ENCODE measurements at places on chromosomes 7 and 10. TPM values are rescaled to one million over a fixed set of nuclear protein-coding genes. Genes with fewer than 3 reads are reported as not detected.

DNA sequence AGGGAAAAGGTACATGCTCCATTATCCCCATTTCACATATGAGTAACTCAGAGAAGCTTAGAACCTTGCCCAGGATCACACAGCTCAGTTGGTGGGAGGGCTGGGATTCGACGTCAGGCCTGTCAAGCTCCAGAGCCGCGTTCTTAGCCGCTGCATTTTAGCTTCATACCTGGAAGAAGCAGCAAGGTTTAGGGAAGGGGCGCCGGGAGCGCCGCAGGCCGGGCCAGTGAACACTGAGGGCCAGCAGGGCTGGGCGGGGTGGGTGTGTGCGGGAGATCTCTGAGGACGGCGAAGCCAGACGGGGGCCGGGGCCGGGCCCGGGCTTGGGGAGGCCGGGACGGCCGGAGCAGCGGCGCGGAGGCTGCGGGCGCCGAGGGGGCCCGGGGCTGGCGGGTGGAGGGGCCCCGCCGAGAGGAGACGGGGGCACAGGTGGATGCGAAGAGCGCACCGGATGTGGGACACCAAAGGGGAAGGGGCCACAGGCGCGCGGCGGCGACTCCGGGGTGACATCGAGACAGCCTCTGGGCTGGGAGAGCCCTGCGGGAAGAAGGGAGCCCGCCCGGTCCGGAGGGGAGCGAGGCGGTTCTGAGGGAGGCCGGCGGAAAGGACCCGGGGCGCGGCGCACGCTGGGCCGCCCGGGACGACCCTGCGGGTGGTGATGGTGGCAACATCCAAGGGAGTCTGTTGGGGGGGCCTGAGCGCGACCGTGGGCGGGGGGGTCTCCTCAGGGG is 498 bp downstream of the NDST2 start:
- peak; percentile 15 for DNase-seq

Gene C10orf143
- 6.5 TPM for polyA plus RNA-seq

- DNase-seq, result no peak
Observed at GRCh38 chr10:59212301-59212798, 35.9 kb downstream of the PHYHIPL start.

DNA sequence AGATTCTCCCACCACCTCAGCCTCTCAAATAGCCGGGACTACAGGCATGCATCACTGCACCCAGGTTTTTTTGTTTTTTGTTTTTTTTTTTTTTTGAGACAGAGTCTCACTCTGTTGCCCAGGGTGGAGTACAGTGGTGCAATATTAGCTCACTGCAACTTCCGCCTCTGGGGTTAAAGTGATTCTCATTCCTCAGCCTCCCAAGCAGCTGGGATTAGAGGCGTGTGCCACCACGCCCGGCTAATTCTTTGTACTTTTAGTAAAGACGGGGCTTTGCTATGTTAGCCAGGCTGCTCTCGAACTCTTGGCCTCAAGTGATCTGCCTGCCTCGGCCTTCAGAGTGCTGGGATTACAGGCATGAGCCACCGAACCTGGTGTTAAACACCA is 107.5 kb upstream of the KIF5B start:
- DNase-seq, result no peak

Gene RHOBTB1
- polyA plus RNA-seq, result 75.5 TPM

Gene AMPH
- 16.3 TPM for polyA plus RNA-seq

DNA sequence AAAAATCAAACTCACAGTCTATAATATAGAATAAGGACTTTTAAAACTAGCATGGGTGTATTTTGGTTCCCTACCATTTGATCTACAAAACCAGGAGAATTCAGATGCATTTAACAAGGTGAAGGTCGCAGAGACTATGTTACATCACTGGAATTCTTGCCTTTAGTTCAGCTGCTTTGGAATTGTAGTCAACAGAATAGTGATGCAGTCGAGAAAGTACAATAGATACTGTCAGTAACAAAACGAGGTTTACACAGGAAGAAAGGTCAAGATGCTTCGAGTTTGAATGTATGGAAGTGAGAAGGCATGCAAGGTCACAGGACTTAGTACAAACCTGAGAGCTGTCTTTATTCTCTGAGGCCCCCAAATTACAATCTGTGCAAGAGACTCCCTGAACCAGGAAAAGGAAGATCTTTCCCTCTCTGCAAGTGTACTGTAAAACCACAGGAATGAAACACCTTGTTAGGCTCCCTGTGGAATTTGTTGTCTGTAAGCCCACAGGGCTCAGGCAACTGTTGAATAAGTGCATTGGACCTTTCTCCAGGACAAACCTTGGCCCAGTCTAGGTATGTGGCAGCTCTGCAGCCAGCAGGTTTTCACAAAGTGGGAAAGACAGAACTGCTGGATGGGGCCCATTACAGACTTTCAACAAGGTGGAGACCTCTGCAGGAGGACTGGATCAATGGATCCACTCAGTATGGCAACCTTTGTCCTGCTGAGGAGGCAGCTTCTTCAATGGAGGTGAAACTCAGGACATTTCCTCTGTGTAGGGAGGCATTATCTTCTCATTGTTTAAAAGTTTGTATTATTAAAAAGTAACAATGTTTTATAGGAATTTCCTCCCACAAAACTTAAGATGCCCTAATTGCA is 101.1 kb upstream of the GSDME start:
- DNase-seq, result no peak

GRCh38 chr7:147809786-147810185 is 780.8 kb upstream of the C7orf33 start:
- no peak for DNase-seq

- peak; percentile 45 for DNase-seq
Observed at GRCh38 chr7:139973101-139974050, 89.4 kb downstream of the PARP12 start.

GRCh38 chr7:29000717-29001076 is 42.6 kb upstream of the TRIL start:
- no peak for DNase-seq

DNA sequence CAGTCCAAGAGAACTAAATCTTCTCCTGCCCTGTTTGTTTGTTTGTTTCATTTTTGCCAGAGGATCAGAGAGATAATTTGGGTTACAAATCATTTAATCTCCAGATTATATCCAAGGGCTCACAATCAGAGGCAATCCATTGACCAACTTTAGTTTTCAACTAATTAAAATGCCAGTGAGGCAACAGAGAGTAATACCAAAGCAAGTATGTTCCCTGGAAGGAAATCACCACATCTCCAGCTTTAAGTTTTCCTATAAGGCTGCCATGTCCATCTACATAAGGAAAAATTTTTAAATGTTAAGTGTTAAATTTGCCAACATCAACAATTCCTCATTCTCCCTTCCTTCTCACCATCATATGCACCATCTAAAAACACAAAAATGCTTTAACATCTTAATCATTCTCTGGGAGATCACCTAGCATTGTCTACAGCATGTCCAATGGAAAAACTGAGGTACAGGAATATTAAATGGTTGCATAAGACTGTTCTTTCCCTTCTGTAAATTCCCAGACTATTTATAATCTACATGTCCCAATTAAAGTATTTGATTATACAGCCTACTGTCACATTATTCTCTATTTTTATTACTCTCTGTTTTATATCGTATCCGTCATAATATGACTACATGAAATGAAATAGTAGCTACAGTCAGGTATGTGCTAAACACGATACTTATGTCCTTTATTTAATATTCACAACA is 14.1 kb downstream of the USP54 start:
- no peak for DNase-seq

DNA sequence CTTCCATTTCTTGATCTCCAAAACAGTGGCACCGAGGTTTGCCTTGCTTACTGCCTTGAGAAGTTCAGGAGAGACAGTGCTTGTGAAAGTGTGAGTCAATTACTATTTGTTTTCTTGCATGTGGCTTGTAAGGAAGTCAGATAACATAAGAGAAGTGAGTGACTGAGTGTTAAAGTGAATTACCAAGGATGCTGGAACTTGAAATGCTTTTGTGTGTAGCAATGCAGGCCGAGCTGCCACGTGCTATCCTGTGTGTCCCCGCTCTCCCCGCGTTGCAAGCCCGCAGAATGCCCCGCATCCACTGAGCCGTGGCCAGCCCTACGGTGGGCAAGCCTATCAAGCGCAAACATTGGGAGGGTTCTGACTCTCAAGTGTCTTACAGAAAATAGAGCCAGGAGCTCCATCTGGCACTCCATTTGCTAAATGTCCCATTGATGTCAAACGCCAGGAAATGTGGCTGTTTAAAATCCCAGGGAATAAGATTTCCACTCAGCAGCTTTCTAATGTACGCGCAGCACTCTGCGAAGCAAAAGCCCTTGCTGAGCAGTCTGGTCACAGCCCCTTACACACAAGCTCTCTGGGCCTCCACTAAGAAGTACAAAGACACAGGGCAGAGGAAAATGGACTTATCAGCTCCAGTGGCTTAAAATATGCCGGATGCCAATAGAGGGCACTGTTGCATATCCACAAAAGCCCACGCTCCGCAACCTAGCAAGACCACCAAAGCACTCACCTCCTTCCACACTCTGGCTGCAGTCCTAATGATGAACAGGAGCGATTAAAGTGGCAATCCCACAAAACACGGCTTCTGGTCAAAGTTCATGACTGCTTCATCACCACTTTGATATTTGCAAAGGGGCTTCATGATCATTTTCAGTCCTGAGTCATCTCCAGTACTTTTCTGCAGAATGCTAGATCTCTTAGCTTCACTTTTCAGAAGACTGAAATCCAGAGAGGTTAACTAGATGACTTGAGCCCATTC is 158.0 kb upstream of the ITGB1 start:
- peak; percentile 49 for DNase-seq

GRCh38 chr7:2809903-2810625 is 34.0 kb downstream of the GNA12 start:
- no peak for DNase-seq

- DNase-seq, result no peak
Observed at GRCh38 chr7:18096087-18096486, 68.4 kb upstream of the PRPS1L1 start.

Gene FEZF1
- polyA plus RNA-seq, result not detected

GRCh38 chr10:17476073-17476472 is 21.7 kb upstream of the ST8SIA6 start:
- DNase-seq, result no peak

GRCh38 chr7:132765861-132766260 is 189.6 kb upstream of the PLXNA4 start:
- no peak for DNase-seq

DNA sequence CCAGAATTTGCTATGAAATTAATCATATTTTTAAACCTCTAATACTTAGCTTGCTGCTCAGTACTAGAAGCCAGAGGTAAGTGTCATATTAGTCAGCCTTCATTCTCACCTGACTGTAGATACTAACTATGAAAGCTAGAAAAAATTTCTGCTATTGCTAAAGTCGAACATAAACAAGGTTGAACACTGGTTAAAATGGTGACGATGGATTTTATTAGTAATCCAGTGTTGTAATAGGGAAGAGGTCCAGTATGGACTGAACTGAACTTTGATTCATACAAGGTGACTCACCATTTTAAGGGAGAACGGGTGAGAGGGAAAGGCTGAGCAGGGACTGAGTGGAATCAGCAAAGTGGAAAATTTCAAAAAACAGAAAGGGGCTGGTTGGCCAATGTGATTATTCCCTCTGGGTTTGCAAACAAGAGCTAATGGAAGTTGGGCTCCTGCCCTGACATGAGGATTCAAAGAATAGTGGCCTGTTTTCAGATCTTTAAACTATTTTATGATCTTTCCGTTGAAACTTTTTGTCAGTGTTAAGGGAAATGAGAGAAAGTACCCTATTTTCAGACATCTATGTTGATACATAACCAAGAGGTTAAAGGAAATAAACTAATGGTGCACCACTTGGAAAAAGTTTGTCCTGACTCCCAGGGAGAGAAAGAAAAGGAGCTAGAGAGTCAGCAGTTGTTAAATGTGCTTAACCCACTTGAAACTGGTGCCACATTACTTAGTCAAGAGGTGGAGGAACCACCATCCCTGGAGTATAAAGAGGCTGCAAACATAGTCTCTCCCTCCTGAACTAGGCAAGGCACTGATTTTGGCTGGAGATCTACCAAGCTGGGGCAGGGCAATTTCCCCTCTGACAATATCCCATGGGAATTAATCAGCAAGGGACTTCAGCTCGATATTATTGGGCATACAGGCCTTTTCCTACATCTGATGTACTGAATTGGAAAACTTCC is 15.3 kb upstream of the AKR1C1 start:
- no peak for DNase-seq

Gene CEP55
- 12.2 TPM for polyA plus RNA-seq

Gene AKR1D1
- polyA plus RNA-seq, result 0.13 TPM

Gene INHBA
- 4.3 TPM for polyA plus RNA-seq

GRCh38 chr10:14926061-14926470 is 27.8 kb downstream of the DCLRE1C start:
- no peak for DNase-seq

GRCh38 chr10:121469797-121470606 is 128.2 kb downstream of the FGFR2 start:
- DNase-seq, result peak; percentile 29

Gene MDH2
- polyA plus RNA-seq, result 183 TPM

GRCh38 chr7:48497521-48497920 is 326.3 kb downstream of the ABCA13 start:
- DNase-seq, result no peak

DNA sequence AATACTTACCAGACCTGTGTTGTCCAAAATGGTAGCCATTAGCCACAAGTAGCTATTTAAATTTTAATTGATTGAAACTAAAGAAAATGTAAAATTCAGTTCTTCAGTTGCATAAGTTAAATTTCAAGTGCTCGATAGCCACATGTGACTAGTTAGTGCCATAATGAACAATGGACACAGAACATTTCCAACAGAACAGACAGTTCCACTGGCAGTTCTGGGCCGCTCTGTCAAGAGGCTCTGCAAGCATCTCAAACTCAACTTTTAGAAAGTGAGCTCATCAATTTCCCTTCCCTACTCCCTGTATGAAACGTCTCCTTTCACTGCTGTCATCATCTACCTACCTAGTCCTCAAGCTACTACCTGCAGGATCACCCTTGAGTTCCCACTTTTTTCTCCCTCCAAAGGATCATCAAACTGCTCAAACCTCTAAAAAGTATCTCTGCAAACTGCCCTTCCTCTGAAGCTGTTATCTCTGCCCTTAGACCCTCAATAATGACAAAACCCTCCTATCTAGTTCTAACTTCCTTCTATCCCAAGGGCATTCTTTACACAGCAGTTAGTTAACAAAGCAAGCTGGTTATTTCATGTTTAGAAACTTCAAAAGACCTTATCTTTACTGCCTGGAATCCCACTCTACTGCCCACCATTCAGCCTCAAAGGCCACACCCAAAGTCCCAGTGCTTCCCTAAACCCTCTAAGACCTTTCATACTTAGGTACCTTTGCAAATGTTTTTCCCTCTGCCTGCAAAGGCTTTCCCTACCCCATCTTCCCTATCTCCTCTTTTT is 20.6 kb downstream of the SHTN1 start:
- no peak for DNase-seq

Gene WEE2
- 0.33 TPM for polyA plus RNA-seq

DNA sequence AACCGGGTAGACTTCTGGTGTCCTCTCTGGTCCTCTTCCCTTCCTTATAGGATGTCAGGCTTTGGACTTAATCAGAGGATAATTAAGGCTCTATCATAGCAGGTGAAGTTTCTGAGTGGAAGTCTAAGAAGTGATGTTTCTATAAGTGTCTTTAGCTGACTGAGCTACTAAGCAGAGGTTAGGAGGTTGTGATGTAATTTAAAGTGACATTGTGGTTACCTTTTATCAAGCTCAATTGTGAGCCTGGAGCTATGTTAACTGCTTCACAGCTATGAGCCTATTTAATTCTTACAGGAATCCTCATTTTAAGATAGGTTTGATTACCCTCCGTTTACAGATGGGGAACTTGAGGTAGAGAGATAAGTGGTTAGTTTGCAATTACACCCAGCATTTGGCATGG is 365.1 kb downstream of the AUTS2 start:
- DNase-seq, result no peak

Gene TAS2R60
- not detected for polyA plus RNA-seq
